ENCODE measurements at places on chromosomes 3 and 15. TPM values are rescaled to one million over a fixed set of nuclear protein-coding genes. Genes with fewer than 3 reads are reported as not detected.

Gene GOLGA6A
- total RNA-seq = not detected

GRCh38 chr3:114356066-114356465 is 62.2 kb downstream of the TIGIT start:
- DNase-seq = no peak

DNA sequence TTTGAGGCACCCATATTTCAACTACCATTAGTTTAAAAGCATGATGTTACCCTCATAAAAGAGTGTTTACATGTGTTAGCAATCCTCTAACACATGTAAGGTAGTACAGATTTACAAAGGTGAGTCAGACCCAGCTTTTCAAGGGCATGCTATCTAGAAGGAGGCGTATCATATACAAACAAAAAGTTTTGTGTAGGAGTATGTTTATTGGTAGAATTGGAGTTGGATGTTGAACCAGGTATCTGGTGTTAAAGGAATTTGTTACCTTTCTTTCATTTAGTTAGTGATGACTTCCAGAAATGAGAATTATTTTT is 2.4 kb downstream of the HACD3 start:
- no peak for DNase-seq

- no peak for DNase-seq
Observed at GRCh38 chr3:61697301-61697700, 135.9 kb downstream of the PTPRG start.

- DNase-seq = no peak
Observed at GRCh38 chr3:121834157-121834670, 646 bp downstream of the IQCB1 start.
